ENCODE measurements at places on chromosomes 7 and 10.

DNA sequence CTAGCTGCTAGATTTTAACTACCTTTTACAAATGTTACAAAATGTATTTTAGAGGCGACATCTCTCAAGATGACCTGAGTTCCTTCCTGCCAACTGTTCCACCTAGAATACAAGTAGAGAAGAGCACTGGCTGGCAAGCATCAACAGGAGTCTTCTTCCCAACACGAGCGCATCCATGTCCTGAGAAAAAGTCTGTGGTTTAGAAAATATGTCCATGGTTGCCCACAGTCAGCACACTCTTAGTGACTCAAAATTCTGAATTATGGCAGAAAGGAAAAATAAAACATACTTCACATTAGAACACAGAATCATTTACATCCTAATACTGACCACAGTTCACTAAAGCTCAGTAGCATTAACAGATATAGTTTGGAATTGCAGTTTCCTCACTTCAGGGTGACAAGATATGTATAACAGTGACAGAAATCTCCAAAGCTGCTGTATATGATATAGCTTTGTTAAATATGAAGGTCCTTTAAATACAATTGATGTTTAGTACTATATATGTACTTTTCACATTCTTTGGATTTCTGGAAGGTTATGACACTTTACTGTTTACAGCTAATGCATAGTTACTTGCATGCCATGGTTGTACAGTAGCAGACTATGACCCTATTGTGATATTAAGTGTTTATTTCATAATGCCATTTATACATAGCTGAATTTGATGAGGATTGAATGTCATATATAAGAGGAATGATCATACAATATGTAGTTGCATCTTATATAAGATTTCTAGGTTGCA lies 327.1 kb downstream of the GFRA1 start:
- DNase-seq = peak; percentile 75

GRCh38 chr7:36192053-36192824 lies 39.2 kb downstream of the EEPD1 start:
- DNase-seq = peak; percentile 87

DNA sequence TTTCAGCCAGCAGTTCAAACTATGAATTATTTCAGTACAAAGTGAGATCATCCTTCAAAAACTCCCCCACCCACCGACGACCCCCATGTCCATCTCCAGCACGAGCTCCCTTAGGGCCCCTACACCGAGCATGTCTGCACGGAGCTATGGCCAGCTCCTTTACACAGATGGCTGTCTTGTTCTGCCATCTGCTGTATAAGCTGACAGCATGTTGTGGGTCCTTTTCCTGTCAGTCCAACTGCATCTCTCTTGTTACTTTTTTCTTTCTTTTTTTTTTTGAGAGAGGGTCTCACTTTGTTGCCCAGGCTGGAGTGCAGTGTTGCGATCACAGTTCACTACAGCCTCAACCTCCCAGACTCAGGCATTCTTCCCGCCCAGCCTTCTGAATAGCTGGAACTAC lies 21.6 kb downstream of the NPC1L1 start:
- no peak for DNase-seq

DNA sequence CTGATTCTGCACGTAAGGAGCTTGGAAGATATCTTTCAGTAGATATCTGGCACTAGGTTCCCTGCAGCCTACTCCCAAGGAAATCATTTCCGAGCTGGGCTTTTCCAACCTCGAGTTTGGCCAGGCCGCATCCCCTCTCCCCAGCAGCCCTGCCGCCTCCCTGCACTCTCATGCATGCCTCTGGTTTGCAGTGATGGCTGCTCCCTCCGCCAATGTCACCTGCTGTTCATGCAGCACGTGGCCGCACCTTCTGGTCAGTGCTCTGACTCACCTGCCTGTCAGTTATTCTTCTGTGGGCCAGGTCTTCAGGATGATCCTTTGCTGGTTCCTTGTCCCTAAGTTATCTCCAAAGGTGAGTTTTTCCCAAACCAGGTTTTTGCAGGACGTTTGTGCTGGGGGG lies 50.6 kb upstream of the RASGEF1A start:
- no peak for DNase-seq

DNA sequence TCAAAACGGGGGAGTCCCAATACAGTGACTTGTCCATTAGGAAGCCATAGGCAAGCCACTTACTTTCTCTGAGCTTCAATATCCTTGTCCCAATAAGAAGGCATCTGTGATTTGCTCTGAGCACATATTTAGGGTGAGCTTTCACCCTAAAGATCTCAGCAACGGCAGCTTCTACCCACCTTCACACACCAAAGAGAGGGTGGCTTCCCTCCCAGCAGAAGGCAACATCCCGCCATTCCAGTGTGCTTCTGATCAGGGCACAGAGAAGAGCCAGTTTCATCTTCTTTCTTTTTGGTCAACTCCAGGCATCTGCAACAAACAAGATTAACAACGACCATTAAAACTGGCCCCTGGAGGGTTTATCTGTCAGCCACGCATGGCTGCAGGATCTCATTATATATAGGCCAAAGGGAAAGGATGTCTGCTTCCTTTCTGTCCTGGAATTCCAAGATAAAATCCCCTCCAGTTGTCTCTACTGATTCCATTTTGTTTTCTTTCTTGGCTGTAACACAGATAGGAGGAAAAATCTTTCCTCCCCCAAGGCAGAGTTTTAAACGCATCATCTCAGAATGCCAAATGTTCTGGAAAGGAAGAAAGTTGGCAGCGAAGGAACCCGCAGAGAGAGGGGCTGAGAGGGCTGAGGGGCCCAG lies 491 bp upstream of the SH2D4B start:
- DNase-seq = no peak

DNA sequence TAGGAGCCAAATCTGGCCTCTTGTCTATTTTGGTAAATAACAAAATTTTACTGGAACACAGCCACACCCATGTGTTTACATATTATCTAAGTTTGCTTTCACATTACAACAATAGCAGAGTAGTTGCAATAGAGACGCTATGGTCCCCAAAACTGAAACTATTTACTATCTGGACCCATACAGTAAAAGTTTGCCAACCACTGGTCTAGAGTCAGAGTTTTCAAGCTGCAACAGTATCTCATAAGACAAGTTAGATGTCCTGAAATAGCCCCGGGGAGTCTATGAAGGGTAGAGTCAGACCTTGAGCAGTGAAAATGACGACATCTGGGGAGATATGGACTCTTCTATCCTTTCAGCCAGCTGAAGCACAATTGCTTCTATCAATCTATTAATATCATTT lies 74.2 kb downstream of the CTNNA3 start:
- no peak for DNase-seq

- no peak for DNase-seq
These were observed 49.3 kb downstream of the EEPD1 start for GRCh38 chr7:36202398-36202797.

DNA sequence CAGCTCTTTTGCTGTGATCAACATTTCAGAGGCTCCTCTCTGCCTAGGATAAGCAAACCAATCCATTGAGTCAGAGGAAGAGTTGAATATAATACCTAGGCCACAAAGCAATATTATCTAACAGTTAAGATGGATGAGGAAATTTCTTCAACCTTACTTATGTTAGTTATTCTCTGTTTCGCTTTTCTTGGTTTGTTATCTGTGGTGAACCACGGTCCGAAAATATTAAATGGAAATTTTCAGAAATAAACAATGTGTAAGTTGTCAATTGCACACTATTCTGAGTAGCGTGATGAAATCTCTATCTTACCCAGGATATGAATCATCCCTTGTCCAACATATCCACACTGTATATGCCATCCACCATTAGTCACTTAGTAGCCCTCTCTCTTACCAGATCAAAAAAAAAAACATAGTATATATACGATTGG lies 1.5 kb upstream of the HTR7 start:
- DNase-seq = peak; percentile 81

DNA sequence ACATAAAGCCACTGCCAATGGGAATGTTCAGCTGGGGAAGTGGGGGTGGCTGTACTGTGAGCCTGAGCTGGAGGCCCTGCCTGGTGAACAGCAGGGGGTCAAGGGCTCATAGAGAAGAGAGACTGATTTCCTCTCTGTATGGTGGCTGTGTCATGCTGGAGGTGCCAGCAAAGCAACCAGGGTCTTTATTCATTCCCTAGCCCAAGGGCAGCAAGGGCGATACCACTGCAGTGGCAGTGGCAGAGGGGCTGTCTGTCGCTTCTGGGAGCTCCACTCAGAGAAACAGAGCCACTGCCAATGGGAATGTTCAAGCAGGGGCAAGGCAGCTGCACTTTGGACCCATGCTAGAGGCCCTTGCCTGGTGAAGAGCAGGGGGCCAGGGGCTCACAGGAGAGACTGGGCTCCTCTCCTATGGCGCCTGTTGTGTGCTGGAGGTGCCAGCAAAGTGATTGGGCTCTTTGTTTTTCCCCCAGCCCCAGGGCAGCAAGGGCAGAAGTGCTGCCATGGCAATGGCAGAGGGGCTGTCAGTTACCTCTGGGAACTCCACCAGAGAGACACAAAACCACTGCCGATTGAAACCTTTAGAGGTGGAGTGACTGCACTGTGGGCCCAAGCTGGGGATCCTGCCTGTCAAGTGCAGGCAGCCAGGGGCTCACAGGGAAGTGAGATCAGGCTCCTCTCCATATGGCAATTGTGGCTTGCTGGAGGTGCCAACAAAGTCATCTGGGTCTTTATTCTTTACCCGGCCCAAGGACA lies 545.1 kb downstream of the SH2D4B start:
- no peak for DNase-seq

DNA sequence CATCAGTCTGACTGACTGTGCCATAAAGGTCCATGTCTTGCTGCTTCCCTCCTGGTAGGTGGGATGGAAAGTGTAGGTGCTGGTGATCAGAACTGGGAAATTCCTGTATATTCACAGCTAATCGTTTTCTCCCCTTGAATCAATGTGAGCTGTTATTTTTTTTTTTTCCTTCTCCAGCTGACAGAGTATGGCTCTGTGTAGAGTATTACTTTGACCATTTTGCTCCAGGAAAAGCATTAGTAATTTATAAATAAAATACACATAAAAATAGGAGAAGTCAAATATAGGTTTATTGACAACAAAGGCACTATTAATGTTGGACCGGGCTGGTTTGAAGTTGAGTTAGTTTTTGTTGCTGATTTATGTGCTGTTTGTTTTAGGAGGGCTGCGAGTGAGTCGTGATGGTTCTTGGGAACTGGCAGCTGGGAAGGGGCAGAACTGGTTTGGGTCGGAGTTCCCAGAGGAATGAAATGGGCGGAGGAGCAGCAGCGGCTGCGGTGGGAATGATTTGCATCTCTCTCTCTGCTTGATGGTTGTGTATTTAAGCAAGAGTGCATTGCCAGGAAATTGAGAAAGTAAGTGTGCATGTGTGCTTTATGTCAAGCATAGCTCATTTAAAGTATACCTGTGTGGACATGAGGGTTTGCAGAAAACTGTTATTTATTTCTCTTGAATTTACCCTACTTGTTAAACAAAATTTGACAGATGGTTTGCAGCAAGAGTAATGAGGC lies 80.9 kb downstream of the LRMDA start:
- DNase-seq = peak; percentile 37

- no peak for DNase-seq
These were observed 60.8 kb downstream of the AOAH start for GRCh38 chr7:36663481-36663880.

DNA sequence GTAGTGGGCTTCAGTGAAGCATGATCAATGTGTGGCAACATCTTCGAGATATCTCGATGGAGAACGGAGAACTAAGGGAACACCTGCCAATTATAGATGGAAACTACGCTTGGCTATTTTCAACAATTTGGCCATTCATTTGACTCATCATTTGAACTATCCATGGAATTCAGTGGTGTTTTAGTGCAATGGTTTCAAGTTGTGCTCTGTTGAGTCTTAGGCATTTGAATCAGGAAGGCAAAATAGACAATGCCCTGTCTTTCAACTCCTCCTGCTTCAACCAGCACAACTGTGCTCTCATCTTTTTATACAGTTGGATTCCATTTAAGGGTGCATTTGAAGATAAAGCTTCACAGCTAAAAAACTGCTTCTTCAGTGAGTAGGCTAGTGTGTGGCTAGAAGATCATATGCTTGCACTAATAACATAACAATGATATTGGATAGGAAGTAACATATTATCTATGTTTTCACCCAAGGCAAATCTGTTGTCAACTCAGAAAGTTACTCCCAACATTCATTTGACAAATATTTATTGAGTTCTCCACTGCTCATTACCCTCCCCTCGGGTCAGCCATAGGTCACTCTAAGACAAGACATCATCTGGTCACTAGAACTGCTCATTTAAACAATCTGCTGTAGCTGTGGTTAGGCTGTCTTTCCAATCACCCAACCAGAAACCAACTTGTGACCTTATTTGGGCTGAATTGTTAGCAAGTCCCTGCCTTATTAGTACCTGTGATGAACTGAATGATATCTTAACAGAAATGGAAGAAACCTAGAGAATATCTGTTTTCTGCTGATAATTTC lies 314.1 kb upstream of the SP4 start:
- DNase-seq = no peak

DNA sequence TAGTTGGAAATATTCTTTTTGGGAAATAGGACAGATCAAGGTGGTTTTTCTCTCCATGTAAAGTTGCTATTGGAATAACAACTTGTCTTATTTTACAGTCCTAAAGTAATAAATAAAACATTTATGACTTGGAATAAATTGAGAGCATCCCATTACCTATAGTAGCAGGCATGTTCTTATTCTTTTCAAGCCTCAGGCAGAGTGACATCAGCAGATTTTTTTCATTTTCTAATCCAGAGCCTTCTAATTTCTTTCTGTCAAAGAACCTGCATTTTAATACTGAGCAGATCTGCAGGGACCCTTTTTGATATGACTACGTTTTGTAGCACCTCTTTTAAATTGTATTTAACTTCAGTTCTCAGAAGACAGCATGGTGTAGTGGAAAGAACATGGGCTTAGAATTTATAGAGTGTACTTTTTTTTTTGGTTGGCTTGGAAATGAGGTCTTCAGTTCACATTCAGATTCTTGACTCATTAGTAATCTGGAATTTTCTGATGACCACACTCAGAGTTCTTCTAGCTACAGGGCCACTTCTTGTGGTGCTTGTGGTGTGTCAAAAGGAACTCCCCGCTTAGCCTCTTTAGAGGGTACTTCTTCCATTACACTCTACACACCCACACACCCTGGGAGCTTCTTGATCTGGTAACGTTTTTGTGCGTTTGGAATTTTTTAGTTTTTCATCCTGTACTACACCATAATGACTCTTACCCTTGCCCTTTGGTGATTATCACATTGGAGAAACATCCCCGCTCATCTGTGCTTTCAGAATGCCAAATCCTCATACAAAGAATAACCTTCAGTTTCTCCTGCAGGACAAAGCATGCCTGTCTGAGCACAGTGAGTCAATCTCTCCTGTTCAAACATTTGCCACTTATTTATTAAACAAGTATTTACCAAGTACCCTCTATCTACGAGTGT lies 34.6 kb downstream of the AGK start:
- DNase-seq = peak; percentile 91

DNA sequence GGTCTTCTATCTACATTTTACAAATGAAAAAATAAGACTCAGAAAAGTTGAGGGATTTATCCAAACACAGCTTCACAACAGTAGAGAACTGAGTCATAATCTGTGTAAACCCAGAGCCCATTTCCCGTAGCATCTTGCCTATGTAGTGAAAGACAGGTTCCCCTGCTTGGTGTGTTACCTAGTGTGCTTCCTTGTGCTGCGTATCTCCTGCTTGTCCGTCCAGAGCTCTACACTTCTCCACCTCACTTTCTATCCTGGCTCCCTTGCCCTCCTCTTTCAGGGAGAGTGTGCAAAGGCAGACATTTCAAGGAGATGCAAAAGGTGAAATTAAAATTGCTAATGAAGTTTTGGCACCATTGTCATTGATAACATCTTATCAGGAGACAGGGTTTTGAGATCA lies 1.4 kb upstream of the ASNS start:
- DNase-seq = no peak

Measured in fibroblast of skin of right biceps (primary cell).